Keratinocyte (primary cell): ENCODE measurements at places on chromosomes 3 and 15.

DNA sequence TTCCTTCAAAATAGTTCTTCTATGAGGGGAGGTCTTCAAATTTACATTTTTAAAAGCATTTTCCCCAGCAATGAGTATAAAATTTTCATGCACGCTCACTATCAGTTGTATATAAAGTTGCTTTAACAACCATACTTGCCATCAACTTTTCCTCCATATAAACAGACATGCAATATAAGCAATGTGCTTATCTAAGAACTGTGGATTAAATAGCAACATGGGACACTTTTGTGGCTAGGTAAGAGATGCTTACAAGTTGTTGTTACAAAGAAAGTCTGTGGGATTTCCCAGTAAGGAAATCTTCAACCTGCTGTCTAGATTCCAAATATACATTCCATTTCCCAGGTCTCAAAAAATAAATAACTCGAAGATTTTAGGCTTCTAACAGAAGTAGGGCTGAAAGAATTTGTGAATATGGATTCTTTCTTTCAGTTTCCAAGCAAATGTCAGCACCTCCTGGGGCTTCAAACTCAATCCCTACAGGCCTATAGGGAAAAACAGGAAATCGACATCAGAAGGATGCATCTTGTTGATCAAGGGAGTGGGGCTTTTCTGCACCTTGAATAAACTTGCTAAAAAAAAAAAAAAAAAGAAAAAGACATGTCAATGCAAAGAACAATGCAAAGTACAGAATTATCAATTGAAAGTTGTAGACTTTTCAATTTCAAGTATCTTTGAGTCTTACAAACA is 16.1 kb downstream of the TNIK start:
- DNase-seq: no peak

GRCh38 chr3:31247850-31248562 is 284.7 kb upstream of the STT3B start:
- no peak for DNase-seq

GRCh38 chr3:184360929-184361531 is 375 bp downstream of the CLCN2 start:
- no peak for DNase-seq

DNA sequence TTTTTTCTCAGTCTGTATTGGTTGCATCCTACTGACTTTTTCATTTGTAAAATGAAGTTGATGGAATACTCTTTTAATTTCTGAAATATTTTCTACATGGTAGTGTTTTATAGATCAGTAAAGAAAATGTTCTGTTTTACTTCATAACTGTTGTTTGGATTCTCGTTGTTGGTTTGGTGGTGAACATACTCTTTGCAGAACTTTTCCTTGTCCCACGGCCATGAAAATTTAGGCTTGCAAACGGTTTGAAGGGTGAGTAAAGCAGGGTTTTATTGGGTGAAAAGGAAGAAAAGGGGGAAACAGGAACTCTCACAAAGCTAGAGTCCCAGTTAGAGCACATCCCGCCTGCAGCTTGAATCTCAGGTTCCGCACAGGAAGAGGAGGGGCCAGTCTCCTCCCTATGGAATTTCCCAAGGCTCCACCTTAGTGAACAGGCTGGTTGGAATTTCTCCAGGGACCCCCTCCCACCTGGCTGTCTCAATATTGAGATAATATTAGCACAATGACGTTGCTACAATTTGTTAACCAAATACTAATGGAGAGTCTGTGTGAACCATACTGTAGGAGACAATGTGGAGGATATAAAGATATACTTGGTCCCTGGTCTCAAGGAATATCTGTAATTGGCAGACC is 5.6 kb downstream of the PDCD6IP start:
- DNase-seq: no peak

GRCh38 chr3:135078283-135078682 is 283.2 kb downstream of the EPHB1 start:
- DNase-seq: no peak

- no peak for DNase-seq
Measured at GRCh38 chr3:39065197-39065596, 13.4 kb downstream of the WDR48 start.

GRCh38 chr15:90595763-90596155 is 66.0 kb downstream of the CRTC3 start:
- no peak for DNase-seq

- DNase-seq: no peak
Measured at GRCh38 chr3:127124120-127124519, 68.8 kb upstream of the PRR23E start.

GRCh38 chr3:172258624-172259023 is 189.6 kb downstream of the GHSR start:
- DNase-seq: no peak

DNA sequence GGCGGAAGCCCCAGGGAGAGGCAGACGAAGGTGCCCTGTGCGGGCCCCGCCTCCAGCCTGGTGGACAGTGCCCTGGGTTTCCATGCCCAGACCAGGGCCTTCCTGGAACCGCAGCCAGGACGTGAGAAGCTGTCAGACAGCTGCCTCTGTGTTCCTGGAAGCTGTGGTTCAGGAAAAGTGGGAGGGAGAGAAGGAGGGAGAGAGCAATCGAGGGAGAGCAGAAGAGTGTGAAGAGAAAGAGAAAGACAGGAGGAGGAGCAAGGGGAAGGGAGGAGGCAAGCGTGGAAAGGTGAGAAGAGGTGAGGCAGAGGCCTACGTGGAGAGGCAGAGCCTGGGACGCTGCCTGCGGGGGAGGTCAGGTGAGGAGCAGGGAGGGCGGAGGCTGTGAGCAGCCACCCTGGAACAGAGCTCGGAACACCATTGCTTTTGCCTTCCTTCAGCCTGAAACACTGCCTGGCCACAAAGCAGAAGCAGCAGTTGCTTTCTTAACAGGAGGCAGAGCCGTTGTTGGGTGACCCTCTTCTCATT is 18.6 kb downstream of the ZDHHC19 start:
- no peak for DNase-seq

- DNase-seq: no peak
Measured at GRCh38 chr3:36493051-36493450, 112.7 kb downstream of the STAC start.

GRCh38 chr15:37028625-37029296 is 71.6 kb downstream of the MEIS2 start:
- no peak for DNase-seq

DNA sequence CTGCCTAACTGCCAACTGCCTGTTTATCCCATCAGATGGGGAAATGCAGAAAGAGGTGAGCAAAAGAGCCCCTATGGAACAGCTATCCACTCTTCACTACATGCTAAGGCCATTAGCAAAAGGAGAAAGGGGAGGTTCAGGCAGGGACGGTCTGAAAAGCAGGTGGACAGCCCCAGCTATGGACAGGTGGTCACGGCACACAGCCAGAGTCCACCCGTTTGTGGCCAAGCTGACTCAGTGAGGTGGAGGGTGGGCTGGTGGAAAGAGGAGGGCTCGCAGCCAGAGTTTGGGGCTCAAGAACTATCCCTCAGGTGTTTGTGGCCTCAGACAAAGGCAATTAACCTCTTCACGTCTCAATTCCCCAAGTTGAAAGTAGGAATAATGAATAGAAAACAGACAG is 148.9 kb upstream of the UBE2E1 start:
- DNase-seq: no peak

DNA sequence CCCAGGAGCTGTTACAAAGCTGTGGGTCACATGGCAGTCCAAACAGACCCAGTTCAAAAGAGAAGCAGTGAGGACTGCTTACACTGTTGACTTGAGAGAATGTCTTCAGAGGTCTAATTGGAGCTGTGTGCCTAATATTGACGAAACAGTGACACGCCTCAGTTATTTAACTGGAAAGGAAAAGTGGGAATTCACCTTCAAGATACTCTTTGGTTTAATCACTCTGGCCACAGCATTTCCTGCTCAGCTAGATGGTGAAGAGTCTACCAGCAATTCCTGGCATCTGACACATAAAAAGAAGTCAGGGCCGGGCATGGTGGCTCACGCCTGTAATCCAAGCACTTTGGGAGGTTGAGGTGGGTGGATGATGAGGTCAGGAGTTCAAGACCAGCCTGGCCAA is 326.4 kb downstream of the SV2B start:
- peak; percentile 66 for DNase-seq

- DNase-seq: no peak
Measured at GRCh38 chr3:196165850-196166249, 45.4 kb downstream of the ZDHHC19 start.

DNA sequence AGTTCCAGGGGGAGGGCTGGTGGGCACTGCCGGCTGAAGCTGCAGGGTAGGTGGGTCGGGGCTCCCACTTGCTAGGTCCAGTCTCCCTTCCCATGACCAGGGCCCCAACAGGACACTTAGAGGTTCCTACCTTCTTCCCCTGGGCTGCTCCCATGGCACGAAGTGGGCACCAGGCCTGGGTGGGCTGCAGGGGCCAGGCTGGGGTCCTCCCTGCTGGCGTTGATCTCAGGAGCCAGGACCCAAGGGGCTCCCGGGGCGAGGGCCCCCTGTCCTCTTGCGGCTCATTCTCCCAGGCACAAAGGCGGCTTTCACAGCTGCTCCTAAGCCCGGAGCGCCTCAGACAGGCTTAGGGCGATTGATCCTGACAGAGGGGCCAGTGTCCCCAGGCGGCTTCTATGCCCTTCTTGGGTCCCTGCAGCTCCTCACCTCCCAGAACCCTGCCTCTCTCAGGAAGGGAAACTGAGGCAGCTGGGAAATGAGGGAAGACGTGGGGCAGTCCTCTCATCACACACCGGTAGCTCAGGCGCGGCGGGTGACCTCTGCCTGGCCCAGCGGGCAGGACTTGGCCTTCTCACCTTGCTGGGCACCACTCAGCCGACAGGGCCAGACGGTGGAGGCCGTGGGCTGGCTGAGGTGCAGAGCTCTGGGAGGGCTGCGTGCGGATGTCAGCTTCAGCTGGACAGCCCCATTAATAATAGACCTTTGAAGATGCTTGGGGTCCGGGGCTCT is 39.6 kb downstream of the FAM3D start:
- DNase-seq: no peak

DNA sequence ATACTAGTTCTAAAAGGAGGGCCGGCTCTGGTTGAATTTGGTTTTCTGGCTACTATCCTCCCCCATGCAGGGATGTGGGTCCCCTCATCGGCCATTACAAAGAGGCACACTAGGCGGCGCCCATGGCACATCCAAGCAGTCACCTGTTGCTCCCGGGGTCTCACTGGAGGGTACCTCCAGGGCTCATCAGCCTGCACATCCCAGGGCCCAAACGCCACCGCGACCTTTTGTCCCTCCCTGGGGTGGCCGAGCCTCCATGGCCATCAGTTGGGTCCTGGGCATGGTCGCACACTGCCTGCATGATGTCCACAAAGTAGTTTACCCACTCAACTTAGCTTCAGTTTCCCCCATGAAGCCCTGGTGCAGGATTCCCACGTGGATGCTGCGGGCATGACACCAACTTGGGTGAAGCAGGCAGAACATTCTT is 28.3 kb downstream of the IDH3A start:
- DNase-seq: no peak

GRCh38 chr15:74200871-74201419 is 1.6 kb downstream of the STRA6 start:
- no peak for DNase-seq

DNA sequence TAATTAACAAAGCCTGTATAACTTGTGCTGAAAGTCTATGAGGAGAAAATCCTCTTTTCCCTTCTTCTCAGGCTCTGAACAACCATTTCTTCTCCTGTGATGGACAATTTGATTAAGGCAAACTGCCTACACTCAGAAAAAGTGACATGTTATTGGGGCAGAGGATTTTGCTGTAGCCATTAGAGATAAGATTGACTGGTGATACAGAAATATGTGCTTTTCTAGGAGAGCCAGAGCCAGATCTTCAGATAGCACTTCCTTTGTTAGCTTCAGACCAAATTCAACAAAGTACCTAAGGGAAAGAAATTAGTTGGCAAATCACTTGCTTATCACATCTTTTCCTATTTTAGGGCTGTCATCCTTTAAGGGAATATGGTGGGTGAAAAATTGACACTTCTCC is 259.9 kb downstream of the ARPP21 start:
- DNase-seq: no peak

GRCh38 chr3:81452418-81452817 is 309.0 kb downstream of the GBE1 start:
- DNase-seq: no peak

DNA sequence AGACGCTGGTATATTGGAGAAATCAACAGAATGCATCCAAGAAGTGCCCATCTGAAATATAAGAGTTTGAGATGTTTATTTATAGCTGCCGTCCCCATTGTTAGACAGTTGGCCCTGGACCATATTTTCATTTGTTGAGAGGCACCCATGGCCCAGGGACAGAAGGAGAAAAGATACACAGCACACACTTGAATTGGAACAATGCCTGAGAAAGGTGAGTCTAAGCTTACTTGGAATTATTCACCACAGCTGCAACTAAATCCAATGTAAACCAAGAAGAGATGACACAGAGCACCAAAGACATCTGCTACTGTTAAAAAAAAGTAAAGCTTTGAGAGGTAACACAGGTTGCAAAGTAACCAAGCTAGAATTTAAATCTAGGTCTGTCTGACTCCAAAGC is 525.5 kb upstream of the NAALADL2 start:
- no peak for DNase-seq

DNA sequence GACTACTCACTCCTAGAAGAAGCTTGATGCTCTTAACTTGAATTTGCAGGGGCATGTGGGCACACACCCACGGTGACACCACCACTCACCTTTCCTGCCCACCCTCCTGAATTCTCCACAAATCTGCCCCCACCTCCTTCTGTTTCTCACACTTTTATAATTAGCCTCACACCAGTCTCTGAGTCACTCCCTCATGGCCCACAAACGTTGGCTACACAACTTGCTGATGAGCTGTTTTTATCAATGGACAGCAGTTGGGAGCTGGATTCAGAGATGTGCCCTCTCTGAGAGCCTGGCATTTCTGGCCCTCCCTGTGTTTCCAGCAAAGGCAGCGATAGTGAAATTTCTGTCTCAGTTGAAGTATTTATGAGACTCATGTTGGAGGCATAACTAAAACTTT is 1.3 kb downstream of the COLQ start:
- no peak for DNase-seq

DNA sequence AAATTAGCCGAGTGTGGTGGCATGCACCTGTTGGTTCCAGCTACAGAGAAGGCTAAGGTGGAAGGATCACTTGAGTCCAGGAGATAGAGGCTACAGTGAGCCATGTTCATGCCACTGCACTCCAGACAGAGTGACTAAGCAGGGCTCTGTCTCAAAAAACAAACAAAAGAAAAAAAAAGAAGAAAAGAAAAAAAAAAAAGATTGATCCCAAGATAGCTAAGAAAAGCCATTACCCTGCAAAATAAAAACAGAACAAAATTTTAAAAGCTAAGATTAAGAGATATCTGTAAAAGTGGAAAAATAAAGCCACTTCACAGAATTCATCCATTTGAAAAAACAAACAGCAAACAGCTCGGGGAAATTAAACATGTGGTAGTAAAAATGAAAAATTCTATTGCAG is 23.8 kb downstream of the LRRC2 start:
- DNase-seq: no peak

GRCh38 chr3:107117156-107117555 is 260.1 kb upstream of the CCDC54 start:
- no peak for DNase-seq

DNA sequence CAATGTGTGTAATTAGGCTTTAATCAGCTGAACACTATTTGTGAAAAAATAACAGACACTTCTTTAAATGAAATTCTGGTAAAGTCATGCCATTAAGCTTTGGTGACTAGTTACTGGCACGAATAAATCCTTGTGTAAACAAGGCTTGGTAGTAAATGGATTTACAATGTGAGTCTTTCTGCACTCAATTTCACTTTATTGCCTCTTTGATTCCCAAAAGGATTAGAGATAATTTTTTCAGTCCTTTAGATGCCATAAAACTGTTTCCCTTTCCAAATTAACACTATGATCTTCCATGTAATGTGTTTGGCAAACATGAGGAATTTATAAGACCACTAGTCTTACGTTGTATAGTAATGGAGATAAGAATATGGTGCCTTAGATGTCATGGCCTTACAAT is 339.5 kb upstream of the DNAJC19 start:
- DNase-seq: no peak
